ENCODE measurements at places on chromosomes 13 and 19.

DNA sequence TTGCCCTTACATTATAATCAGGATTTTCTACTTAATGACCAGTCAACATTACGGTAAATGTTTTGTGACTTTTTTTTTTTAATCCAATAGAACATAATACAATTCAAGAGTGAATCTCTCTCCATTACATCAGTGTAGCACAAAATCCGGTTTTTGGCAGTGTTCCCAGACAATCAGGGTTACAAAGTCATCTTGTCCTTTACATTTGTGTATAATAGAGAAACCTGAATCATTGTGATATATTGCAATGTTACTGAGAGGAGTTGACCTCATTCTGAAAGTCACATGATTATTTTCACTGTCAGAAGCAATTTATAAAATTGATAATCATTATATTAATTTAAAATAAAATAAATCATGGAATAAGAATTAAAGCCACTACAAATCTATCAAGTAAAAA lies 1346.0 kb upstream of the SPRY2 start:
- no peak for DNase-seq

DNA sequence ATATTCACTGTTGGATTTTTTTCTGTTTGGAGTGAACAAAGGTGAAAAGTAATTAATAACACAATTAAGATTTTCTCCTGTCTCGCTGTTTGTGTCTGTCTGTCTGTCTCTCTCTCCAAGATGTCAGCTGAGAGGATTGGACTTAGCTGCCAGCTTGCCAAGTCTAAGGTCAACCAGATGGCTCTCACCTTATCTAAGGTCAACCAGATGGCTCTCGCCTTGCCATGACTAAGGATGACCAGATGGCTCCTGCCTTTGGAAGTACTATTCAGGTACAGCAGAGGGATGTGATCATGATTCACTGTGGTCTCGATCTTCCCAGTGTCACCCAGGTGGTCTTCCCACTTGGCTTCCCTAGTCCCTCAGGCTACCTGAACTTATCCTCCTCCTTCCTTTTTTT lies 1436.4 kb downstream of the UQCRFS1 start:
- DNase-seq = no peak

DNA sequence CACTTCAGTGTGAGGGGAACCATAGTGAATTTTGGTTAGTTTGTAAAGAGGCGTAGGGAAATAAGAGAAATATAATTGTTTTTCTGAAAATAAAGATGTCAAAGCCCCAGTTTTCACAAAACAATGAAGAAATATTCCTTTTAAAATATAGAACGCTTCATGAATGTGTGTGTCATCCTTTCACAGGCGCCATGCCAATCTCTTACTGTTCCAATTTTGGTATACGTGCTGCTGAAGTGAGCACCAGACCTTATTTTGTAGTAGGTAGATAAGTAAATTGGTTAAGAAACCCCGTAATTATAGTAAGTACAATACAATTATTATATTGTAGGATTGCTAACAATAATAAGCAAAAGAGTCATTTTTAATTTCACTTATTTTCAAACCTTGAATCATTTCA lies 43.3 kb downstream of the NAA16 start:
- peak; percentile 6 for DNase-seq

DNA sequence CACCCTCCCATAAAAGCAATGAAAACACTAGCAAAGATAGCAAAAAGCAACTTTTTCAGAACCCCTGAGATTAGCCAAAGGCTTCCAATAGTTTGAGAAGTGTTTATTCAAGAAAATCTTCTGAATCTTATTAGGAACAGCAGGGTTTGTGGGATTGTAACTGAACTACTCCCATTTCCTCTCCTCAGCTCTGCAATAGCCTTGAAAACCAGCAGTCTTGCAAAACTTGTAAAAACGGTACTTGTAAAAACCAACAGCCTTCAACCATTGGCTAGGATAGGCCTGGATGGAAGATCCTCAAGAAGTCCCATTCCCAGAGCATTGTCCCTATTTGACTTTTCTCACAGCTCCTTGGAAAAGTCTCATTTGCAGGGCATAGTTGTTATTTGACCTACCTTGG lies 12.1 kb downstream of the RNASEH2B start:
- DNase-seq = no peak

- no peak for DNase-seq
These were observed 32.8 kb downstream of the TSC22D1 start for GRCh38 chr13:44543369-44543768.

- DNase-seq = no peak
These were observed 142.5 kb upstream of the TRPC4 start for GRCh38 chr13:38012096-38012495.

DNA sequence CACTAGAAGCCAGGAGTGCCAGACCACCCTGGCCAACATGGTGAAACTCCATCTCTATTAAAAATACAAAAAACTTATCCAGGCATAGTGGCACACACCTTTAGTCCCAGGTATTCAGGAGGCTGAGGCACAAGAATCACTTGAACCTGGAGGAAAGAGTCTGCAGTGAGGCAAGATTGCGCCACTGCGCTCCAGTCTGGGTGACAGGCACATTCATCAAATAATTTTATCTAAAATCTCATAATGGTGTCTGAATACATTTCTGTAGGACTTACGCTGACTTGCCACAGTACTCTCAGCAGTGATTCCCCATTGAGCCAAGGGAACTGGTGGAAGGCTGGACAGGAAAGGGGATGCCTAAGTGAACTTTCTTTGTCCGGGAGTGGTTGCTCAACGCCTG lies 4.3 kb upstream of the ZNF28 start:
- no peak for DNase-seq

DNA sequence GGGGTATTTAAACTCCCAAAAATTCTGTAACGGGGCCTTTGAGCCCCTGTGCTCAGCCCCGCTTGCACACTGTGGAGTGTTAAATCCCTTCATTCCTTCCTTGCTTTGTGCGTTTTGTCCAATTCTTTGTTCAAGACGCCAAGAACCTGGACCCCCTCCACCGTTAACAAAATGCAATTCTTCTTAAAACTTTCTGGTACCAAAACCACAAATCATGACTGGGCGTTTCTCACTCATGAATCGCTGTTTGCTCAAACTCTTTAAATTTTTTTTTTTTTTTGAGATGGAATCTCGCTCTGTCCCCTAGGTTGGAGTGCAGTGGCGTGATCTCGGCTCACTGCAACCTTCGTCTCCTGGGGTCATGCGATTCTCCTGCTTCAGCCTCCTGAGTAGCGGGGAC lies 881 bp downstream of the ZNF20 start:
- DNase-seq = peak; percentile 53

DNA sequence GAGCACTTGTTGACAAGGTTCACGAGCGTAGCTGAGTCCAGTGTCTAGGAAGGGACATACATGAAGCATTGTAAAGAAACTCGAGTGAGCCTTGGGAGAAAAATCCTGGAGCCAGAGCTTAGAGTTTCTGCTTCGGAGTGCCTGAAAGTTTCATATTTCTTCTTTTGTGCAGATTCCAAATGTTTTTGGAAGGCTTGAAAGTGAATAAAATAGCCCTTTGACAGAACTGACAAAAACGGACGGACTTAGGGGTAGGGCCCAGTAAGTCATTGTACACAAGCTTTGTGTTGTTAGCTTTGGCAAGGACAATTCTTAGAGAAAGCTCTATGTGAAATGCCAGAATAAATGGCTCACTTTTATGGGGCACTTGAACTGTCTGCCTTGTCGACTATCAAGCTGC lies 2.8 kb downstream of the RNF113B start:
- no peak for DNase-seq

GRCh38 chr13:34591900-34592529 lies 350.1 kb upstream of the NBEA start:
- no peak for DNase-seq

DNA sequence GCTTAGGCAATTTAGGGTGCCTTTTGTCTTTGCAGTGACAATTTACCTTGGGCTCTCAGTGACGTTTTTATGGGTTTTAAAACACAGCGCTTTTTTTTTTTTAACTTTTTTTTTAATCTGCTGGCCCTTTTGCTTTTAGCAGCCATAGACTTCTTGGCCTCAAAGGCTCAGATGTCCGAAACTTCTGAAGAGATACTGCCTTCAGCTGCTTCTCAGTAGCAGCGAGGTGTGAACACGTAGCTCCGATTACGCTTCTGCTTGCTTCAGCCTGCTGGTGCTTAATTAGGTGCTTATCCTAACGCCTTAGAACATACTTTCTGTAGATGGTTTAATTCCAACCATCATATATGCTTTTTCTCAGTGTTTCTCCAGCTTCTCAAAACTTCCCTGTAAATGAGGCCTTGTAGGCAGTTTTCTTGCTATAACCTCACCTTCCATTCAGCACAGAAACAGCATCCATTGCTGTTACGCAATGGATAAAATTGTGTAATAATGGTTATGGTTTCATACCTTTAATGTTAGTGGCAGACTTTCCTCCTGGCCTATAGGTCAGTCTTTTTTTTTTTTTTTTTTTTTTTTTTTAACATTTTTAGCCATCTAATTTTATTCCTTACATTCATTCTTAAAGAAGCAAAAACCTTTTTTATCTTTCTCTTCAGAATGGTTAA lies 723.9 kb downstream of the GPC5 start:
- DNase-seq = no peak
